Posterior vena cava (tissue), 2 donors: ENCODE measurements at places on chromosomes 1 and 21. TPM values are rescaled to one million over a fixed set of nuclear protein-coding genes. Genes with fewer than 3 reads are reported as not detected.

DNA sequence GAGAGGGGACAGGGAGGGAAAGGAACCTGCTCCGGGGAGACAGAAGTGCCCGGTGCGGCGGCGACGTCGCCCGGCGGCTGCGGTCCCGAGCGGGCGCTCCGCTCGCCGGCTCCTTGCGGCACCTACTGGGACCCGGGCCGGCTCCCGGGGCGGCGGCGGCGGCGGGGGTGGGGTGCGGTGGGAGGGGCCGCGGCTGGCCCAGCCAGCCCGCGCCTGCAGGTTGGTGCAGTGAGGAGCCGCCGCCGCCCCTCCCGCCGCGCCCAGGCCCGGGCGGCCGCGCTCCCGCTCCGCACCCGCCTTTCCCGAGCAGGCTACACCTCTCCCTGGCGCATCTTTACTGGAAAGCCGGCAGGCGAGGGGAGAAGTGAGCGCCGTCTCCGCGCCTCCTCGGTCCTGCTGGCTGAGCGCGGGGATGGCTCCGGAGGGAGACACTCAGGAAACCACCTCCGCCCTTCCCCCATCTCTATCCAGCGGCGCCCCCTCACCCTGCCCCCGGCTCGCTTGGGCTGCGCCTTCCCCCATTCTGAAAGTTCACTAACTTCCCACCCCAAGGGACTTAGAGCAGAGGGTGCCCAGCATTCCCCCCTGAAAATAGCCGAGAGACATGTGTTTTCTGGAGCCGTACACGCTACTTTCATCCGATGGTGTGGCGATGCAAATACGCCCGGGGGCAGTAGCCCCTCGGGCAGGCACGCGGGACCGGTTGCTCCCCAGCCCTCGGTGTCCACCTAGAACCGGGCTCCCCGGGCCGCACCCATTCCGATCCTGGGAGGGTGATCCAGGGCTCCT, at the start of gene PLD5:
Gene PLD5 (minus strand): TSS at position 127 of the 789 bp plus-strand sequence.
- no peak for DNase-seq

Gene OTUD3
- total RNA-seq: 8.1 TPM

- DNase-seq: no peak
These were observed 541.4 kb upstream of the B3GALT2 start for GRCh38 chr1:193727850-193728249.

DNA sequence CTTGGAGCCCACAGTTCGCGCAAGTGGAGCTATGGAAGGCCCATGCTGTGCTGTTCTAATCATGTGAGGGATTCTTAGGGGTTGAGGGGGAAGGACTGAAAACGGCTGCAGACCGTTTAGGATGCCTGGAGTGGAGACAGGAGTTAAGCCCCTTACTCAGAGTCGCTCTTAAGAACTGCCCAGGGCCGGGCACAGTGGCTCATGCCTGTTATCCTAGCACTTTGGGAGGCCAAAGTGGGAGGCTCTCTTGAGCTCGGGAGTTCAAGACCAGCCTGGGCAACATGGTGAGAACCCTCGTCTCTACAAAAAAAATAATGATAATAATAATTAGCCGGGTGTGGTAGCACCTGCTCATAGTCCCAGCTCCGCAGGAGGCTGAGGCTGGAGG, 1.1 kb downstream of the ZNF672 start:
- DNase-seq: no peak

Gene S100A5
- total RNA-seq: not detected
